NCI-H1105 treated with DMSO at 0.1 percent for 48 hours (cell line): ENCODE measurements at places on chromosomes 4 and X.

GRCh38 chr4:11814758-11815157 lies 386.1 kb upstream of the HS3ST1 start:
- DNase-seq: no peak

- DNase-seq: no peak
Measured at GRCh38 chrX:37967714-37968113, 38.6 kb upstream of the SYTL5 start.

DNA sequence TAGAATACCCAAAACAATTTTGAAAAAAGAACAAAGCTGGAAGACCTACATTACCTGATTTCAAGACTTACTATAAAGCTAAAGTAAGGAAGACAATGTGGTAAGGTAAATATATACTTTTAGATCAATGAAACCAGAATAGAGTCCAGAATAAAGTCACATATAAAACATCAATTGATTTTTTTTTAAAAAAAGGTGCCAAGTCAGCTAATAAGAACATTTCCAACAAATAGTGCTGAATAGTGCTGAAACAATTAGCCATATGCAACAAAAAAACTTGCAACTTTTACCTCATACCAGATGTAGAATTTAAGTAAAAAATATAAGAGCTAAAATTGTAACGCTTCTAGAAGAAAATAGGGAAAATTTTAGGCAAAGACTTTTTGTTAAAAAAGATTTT lies 73.0 kb upstream of the PDHA1 start:
- no peak for DNase-seq

DNA sequence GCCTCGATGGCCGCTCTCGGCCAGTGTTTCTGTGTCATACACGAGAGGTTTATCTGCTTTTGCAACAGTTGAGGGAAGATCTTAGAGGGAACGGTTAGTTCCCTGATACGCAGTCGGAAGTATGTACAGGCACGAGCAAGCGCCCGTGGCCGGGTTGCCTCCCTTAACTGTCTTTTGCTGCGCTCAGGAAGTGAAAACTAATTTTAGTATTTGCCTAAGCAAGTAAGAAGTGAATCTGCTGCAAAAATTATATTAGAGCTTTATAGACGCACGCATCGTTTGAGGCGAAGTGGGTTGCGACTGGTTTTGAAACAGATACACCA lies 695 bp downstream of the MTM1 start:
- peak; percentile 35 for DNase-seq

GRCh38 chr4:83662204-83662603 lies 126.3 kb downstream of the GPAT3 start:
- no peak for DNase-seq

DNA sequence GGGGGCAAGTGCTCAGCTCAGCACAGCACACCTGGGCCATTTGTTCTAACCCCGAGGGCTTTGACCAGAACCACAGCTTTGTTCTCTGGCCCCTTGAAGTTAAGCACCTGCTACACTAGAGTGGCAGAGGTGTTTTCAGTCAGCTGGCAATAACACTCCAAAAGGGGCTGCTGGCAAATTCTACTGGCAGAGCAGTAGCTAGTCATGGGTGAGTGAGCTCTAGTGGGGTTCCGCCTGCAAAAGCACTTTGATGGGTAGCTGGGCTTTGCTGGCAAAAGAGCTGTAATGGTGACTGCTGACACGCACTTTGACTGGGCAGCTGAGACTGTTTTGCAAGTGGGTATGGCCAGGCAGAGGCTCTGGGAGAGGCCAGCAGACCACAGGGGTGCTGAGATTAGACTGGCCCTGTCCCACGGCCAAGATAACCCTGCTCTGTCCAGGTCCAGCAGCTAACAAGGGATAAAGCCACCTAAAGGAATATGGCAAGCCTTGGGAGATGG lies 65.2 kb upstream of the TENT5D start:
- peak; percentile 90 for DNase-seq

DNA sequence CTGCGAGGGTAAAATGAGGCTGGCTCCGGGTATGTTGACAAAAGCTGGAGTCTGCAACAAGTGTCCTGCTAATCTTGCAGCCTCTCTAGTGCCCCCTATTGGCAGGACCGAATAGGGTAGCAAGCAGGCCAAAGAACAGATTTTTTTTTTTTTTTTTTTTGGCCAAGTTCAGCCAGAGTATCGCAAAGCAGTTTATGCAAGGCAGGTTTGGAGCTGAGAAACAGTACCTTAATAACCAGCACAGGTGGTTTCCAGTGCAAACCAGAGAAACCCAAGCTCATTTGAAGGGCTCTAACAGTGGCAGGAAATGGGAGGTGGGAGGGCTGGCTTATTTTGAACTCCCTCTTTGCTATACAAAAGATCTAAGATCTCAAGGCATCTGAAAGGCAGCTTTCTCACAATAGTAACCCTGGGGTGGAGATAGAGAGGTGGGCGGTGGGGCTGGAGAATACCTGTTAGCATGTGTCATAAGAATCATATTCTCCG lies 38.2 kb upstream of the OCIAD2 start:
- DNase-seq: no peak

DNA sequence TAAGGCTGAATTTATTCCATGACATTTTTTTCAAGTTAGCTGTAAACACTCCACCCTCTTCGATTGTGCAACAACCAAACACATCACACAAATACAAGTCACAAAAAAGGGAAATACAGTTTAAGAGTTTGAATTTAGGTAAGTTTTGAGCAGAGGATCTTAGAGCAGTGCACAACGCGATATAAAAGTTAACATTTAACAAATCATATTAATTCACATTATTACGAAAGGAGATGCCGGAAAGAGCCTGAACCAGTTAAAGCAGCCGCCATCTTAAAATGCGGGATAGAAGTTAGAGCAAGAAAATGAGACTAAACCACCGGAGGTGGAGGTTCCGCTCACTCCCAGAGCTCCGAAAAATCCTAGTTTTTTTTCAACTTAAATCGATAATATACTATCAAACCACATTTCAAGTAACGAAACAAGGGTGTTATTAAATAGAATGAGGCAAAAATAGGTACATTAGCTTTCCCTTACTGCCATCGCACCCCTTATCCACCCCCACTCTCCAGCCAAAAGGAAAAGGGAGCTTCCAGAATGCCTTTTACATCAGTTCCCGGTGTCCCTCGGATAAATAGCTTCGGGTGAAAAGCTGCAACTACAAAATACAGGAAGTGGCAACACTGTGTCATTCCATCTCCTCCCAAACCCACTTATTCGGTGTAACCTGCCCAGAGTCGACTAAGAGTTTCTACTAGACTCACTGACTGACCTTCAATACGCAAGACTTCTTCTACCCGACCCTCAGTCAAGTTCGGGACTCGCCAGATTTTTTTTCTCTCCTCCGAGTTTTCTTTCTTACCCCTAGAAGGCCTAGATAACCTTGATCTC lies 1.9 kb downstream of the UBE2D3 start:
- peak; percentile 14 for DNase-seq

GRCh38 chrX:138929926-138930582 lies 218.5 kb upstream of the FGF13 start:
- DNase-seq: no peak

DNA sequence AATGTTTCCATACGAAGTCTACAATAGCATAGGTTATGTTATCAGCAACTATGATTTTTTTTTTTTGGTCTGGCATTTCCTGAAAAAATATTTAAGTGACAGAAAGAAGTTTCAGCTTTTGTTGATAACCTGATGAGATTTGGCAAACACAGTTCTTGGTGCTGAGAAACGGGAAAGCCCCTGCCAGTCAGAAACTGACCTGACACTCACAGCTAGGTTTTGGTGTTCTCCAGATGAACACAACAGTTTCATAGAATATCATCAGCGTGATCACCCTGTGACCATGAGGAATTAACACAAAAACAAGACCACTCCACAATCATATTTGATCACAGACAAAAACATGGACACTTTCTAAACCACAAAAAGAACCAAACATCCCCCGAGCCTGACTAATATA lies 152.5 kb upstream of the DCAF8L1 start:
- DNase-seq: no peak

DNA sequence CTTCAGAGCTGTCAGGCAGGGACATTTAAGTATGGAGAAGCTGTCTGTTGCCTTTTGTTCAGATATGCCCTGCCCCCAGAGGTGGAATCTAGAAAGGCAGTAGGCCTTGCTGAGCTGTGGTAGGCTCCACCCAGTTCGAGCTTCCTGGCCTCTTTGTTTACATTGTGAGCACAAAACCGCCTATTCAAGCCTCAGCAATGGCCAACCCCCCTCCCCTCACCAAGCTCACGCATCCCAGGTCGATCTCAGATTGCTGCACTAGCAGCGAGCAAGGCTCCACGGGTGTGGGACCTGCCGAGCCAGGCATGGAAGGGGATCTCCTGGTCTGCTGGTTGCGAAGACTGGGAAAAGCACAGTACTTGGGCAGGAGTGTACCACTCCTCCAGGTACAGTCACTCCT lies 59.3 kb downstream of the ZNF674 start:
- DNase-seq: no peak
